ENCODE measurements at places on chromosomes 12 and 14.
A peak's percentile ranks its signal among the peaks of the same experiment; 100 is the strongest.

DNA sequence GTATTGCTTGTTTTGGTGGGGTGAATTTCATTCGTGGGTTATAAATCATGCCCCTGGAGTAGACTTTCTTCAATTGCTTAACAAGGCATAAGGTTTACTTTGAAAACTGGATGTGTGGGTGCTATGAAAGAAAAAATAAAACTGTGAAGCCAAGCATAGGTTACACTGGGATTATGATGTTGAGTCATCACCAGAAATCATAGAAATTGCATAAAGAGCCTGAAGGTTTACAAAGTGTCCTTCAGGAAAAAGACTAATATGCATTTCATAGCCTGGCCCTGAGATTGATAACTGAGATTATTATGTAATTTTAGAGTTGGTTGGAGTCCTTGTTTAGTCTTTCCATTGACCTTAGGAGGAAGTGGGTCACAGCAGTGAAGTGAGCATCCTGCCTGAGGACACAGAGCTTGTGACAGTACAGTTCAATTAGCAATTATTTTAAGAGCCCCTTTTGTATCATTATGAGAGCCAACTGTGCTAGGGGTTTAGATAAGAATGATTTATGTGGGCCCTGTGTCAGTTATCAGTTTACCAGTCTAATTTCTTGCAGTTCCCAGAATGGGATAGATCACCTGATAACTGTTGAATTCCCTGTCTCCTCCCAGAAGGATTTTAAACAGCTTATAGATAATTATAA, 13.6 kb downstream of the LRRK2 start:
- no peak for DNase-seq

GRCh38 chr12:131831635-131832041, 3.4 kb downstream of the MMP17 start:
- DNase-seq, result no peak

DNA sequence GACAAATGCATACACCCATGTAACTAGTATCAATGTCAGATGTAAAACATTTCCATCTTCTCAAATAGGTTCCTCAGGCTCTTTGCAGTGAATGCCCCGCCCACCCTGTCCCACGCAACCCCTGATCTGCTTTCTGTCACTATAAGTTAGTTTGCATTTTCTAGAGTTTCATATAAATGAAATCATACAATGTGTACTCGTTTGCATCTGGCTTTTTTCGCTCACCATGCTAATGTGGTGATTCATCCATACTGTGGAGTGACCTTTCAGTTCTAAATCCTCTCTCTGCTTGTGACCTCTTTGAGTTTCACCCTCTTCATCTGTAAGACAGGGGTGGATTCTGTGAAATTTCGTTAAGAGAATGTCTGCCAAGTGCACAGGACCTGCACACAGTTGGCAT, 30.6 kb upstream of the MSI1 start:
- no peak for DNase-seq

GRCh38 chr12:131783915-131784541, 44.2 kb upstream of the MMP17 start:
- DNase-seq, result peak; percentile 37

DNA sequence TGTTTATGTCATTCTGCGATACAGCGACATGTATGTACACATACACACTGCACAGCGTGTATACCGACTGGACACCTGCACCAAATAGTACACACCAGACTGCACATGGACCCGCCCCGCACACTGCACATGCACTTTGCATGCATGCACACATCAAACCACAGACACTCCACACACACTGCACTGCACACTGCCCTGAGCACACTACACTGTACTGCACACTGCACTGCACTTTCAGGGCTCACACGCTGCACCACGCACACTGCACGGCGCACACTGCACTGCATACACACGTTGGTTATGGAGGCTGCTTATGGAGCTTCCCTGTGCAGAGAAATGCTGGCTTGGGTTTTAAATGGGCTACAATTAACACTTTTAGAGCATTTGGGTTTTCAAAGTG, 1.6 kb downstream of the PAPLN start:
- no peak for DNase-seq

- DNase-seq, result no peak
These were observed 55.2 kb downstream of the SLC38A4 start for GRCh38 chr12:46770501-46771183.

DNA sequence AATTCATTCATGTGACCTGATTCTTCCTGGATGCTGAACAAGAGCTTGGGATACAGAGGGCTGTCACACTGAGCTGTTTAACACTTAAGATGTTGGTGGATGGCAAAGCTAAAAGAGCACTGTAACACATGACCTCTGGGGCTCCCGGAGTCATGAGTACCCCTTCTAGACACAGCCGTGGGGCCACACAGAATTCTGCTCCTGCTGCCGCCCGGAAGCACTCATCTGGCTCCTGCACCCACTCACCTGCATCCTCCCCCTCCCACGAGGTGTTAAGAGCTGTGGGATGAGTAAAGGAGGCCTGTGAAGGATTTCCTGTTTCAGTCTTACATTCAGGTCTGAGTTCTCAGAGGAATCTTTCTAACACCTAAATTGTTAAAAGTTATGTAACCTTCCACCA, 78.0 kb upstream of the SSTR1 start:
- no peak for DNase-seq

GRCh38 chr12:121514184-121514742, 66.6 kb downstream of the KDM2B start:
- DNase-seq, result no peak

DNA sequence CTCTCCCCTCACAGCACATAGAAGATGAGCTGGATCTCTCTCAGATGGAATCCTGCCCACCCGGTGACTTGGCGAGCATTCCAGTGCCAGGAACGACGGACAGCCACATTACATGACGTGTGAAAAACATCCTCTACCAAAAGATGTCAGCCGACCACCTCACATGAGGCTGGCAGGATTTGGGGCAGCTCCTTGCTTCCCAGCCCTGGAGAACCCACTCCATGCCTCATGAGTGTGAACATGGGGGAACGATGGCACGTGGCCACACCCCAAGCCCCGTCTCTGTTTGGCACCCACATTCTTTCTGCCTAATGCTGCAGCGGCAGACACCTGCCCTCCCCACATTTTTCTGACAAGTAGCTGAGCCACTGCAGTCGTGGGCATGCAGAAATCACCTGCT, 202.5 kb downstream of the CALM1 start:
- DNase-seq, result no peak

DNA sequence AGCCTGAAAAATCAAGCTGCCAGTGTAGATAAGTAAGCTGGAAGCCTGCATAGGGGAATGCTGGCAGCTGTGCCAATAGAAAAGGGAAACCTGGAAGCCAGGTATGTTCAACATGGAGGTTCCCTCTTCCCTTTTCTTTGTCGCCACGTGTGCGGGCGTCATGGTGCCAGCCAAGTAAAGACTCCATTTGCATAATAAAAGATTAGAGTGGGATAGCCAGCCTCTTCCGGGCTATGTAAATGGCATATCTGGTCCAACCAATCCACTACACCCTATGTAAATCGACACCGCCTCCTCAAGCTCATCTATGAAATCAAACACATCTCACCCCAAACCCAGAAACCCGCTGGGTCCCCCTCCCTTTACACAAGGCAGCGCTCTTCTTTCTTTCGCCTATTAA, 5.6 kb upstream of the ADGRD1 start:
- DNase-seq, result no peak

DNA sequence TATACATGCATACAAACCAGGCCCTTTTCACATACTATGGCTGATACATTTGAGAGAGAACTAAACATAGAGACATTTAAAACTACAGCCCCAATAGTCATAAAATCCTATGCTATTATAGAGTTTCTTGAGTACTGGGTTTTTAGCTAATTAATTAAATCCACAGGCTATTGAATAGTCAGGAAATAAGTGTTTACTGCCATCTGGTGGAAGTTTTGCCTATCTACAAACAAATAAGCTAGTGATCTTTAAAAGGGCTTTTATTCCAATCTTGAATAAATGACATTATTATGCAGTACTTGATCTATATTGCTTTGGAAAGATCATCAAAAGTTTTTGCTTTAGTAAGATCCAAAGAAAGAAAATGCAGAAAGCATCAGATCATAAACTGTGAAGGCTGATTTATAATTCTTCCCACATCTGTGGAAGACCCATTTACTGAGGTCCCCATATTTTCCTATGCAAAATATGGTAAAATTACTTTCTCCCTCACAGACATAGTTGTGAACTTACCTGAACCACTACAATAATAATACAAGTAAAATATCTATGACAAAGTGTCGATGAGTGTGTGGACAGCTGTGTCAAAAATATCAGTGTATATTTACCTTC, 131.3 kb downstream of the ITPR2 start:
- peak; percentile 84 for DNase-seq

DNA sequence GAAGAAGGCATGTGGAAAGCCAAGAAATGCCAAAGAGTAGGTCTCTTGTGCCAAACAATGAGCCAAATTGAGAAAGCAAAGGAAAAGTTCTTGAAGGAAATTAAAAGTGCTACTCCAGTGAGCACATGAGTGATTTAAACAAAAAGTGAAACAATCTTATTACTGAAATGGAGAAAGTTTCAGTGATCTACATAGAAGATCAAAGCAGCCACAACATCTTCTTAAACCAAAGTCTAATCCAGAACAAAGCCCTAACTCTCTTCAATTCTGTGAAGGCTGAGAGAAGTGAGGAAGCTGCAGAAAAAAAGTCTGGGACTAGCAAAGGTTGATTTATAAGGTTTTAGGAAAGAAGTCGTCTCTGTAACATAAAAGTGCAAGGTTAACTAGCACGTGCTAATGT, 259.6 kb downstream of the FLRT2 start:
- no peak for DNase-seq

GRCh38 chr12:32494656-32495055, 95.3 kb downstream of the FGD4 start:
- DNase-seq, result no peak

DNA sequence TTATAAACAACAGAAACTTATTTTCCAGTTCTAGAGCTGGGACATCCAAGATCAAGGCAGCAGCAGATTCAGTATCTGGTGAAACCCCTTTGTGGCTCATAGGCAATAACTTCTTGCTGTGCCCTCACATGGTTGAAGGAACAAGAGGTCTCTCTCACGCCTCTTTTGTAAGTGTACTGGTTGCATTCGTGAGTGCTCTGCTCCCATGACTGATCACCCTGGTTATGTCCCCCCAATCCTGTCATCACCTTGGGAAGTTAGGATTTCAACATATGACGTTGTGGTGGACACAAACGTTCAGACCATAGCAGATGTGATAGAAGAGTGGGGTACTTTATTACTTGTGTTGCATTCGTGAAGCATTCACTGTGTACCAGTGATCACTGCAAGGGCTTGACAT, 184.0 kb downstream of the SRGAP1 start:
- no peak for DNase-seq

- DNase-seq, result peak; percentile 85
These were observed 5.7 kb upstream of the KLRK1 start for GRCh38 chr12:10395390-10395998.

Measured in HT-29 (cell line).